T-helper 2 cell (primary cell): ENCODE measurements at places on chromosomes 2 and 18.

DNA sequence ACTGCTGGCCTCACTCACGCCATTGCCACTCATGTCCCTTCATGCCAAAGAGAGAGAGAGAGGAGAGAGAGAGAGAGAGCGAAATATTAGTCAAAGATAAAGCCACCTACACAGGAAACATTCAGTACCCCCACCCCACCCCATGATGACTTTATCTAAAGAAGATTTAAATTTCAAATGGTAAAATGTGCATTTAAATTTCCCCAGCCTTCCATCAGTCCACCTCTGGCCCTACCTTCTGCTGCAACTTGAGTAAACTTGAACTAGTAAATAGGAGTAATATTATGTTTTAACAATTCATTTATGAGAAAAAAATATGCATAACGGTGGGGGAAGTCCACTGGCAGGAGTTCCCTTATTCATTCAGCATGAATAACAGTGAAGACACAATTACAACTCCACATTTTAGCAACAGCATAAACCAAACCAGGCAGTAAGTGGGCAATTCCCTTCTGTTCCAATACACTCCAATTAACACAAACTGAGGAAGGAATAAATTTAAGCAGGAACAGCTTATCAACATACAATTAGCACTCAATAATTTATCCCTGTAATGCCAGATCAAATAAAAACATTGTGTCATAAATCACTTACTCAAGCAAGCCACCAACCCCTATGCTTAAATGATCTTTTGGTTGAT, 264.2 kb downstream of the LNPK start:
- DNase-seq, result no peak

DNA sequence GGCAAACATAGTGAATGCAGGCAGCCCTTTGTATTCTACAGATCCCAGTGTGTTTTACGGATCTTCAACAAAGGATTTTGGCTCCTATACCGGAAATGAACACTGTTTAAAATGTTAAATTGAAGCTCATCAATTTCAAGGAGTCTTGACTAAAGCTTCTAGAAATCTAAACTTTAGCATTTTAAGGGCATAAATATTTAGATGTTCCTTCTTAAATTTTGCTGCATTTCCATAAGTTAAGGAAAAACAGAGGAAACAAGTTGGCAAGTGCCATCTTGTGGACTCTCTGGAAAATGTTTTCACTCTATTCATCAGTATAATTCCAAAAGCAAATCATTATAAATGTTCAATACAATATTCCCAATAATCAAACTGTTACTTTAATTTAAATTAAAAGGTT, 19.6 kb downstream of the CHN1 start:
- DNase-seq, result no peak

DNA sequence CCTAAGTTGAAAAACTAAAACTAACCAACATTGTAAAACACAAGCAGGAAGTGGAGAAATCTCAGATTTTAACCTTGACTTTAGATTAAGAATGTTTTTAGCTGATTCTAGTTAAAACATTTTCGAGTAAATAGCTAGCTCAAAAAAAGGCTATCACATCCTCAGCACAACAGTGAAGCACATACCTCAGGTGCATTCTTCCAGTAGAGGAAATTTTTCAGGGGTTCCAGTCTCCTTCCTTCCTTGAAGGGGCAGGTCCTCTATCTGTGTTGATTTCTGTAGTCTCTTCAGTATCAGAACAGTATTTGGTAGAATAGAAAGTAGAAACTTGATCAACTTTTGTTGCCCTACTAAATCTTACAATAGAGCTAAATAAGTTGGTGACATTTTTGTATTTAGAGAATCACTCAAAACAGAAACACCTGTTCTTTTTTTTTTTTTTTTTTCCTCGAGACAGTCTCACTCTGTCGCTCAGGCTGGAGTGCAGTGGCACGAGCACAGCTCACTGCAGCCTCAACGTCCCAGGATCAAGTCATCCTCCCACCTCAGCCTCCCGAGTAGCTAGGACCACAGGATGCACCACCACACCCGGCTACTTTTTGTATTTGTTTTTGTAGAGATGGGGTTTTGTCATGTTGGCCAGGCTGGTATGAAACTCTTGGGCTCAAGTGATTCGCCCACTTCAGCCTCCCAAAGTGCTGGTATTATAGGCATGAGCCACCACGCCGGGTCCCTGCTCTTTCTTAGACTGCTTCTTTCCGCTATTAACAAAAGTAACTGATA, 6.9 kb upstream of the GPR155 start:
- DNase-seq, result no peak

- no peak for DNase-seq
These were observed 210.0 kb downstream of the MCFD2 start for GRCh38 chr2:46705654-46706053.

- no peak for DNase-seq
These were observed 665.8 kb upstream of the ZEB2 start for GRCh38 chr2:145185696-145186095.
